ENCODE measurements at places on chromosomes 12 and 14.

GRCh38 chr14:100470523-100470897, 116.7 kb downstream of the BEGAIN start:
- no peaks in the 10 kb centered on the region for H3K36me3 ChIP-seq
- no peaks in the 10 kb centered on the region for H3K4me1 ChIP-seq
- no peaks in the 10 kb centered on the region for H3K27me3 ChIP-seq
- no peak overlapping the region for H3K4me3 ChIP-seq

- H3K4me1 ChIP-seq: no peaks in the 10 kb centered on the region
- no peaks in the 10 kb centered on the region for H3K27me3 ChIP-seq
- H3K36me3 ChIP-seq: no peaks in the 10 kb centered on the region
- H3K27ac ChIP-seq: no peak overlapping the region
- DNase-seq: no peak
These were observed 84.3 kb downstream of the DYRK2 start for GRCh38 chr12:67732857-67733256.

DNA sequence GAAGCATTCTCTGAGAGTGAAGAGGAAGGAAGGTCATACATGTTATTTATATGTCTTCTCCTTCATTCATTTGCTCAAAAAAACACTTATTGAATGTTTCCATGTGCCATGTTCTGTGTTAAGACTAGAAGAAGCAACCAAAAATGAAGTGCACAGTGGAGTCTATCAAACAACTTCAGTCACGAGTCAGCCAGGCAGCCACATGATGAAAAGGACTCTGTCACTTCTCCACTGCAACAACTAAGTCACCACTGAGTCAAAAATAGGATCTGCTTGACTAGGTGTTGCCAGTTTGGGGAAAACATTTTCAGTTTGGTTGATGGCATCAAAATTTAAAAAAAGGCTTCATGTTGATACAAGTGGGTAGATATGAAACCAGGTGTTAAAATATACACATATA, 142.5 kb downstream of the PDE3A start:
- H3K4me3 ChIP-seq: no peak overlapping the region
- no peaks in the 10 kb centered on the region for H3K36me3 ChIP-seq
- no peaks in the 10 kb centered on the region for H3K27me3 ChIP-seq
- DNase-seq: no peak

GRCh38 chr14:50407111-50407812, 10.6 kb upstream of the CDKL1 start:
- no peaks in the 10 kb centered on the region for H3K36me3 ChIP-seq
- no peaks in the 10 kb centered on the region for H3K27me3 ChIP-seq
- H3K27ac ChIP-seq: no peak overlapping the region
- no peak for DNase-seq
- no peaks in the 10 kb centered on the region for H3K4me1 ChIP-seq

- H3K4me3 ChIP-seq: peak overlapping the region; percentile 66
- H3K4me1 ChIP-seq: peaks cover 18% of the 10 kb centered on the region
- DNase-seq: no peak
- no peaks in the 10 kb centered on the region for H3K36me3 ChIP-seq
These were observed 5.5 kb downstream of the LRCOL1 start for GRCh38 chr12:132604668-132605441.

DNA sequence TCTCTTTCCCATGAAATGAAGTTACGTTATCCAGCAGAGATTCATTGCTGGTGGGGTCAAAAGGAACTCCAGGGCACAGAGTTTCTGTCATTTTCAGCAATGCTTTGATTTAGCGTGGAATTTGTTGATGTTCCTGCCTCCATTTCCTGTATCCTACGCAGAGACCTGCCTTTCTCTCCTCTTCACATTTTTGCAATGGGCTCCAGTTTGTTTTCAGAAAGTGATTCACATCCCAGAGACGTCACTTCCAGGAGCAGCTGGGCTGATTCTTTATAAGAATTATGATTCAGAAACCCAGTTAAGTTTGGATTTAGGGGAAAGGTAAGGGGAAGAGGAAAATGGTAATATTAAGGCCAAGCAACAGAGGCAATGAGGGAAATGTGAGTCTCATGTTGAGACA, 11.6 kb downstream of the RNASE10 start:
- H3K4me1 ChIP-seq: no peaks in the 10 kb centered on the region
- DNase-seq: no peak
- H3K27ac ChIP-seq: no peak overlapping the region
- H3K36me3 ChIP-seq: no peaks in the 10 kb centered on the region
- no peak overlapping the region for H3K4me3 ChIP-seq

- no peaks in the 10 kb centered on the region for H3K27me3 ChIP-seq
- DNase-seq: no peak
- H3K4me3 ChIP-seq: peak overlapping the region; percentile 97
- peaks cover 4% of the 10 kb centered on the region for H3K36me3 ChIP-seq
- peaks cover 7% of the 10 kb centered on the region for H3K4me1 ChIP-seq
These were observed 615 bp upstream of the ASB8 start for GRCh38 chr12:48157889-48158370.

DNA sequence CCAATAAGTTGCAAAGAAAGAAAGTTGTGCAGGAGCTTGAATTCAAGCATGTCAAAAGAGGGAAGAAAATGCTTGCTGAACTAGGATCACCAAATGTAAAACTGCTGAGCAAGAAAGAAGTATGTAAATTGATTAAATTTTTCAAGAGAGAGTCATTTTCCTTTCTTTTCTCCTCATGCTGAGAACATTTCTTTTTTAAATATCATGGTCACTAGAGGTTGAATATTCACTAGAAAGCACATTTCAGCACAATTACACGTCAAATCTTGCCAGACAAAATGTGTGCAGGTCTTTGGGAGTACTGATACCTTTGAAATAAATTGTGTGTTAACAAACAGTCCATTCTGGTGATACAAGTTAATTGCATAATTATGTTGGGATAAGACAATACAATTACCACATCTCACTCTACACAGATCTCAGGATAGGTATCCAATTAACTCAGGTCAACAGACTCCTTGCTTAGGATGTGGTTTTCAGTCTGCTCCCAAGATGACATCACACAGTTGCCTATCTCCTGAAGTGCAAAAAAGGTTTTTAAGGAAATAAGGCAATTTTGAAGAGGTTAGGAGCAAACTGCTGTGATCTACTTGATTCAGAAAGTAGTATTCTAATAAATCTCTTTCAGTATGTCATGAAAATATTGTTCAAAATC, 862.2 kb downstream of the RPS29 start:
- H3K4me3 ChIP-seq: no peak overlapping the region
- no peaks in the 10 kb centered on the region for H3K4me1 ChIP-seq
- no peak for DNase-seq
- H3K36me3 ChIP-seq: no peaks in the 10 kb centered on the region
- no peak overlapping the region for H3K27ac ChIP-seq

DNA sequence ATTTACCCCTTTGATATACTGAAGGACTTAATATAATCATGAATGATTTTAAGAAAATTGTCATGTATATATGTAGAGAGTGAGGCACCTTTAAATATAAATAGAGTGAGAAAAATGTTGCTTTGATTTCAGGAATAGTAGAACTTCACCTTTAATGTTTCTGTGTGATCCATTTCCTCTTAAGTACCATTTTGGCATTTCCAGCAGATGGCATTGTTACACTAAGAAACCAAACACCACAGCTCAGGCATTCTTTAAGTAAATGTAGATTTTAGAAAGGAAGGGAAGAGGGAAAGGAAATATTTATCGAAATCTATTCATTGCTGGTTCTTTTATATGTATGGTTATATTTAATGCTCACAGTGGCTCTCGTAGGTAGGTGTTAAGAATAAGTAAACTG, 556.7 kb upstream of the FBXO33 start:
- no peak overlapping the region for H3K4me3 ChIP-seq
- H3K4me1 ChIP-seq: no peaks in the 10 kb centered on the region
- no peak overlapping the region for H3K27ac ChIP-seq
- no peaks in the 10 kb centered on the region for H3K27me3 ChIP-seq

GRCh38 chr12:132432721-132433577, 57.0 kb upstream of the FBRSL1 start:
- H3K4me1 ChIP-seq: peaks cover 3% of the 10 kb centered on the region
- H3K27ac ChIP-seq: no peak overlapping the region

- H3K36me3 ChIP-seq: no peaks in the 10 kb centered on the region
- no peak overlapping the region for H3K27ac ChIP-seq
- no peak overlapping the region for H3K4me3 ChIP-seq
- H3K4me1 ChIP-seq: no peaks in the 10 kb centered on the region
- no peaks in the 10 kb centered on the region for H3K27me3 ChIP-seq
- DNase-seq: no peak
These were observed 54.6 kb upstream of the STON2 start for GRCh38 chr14:81454572-81455218.

DNA sequence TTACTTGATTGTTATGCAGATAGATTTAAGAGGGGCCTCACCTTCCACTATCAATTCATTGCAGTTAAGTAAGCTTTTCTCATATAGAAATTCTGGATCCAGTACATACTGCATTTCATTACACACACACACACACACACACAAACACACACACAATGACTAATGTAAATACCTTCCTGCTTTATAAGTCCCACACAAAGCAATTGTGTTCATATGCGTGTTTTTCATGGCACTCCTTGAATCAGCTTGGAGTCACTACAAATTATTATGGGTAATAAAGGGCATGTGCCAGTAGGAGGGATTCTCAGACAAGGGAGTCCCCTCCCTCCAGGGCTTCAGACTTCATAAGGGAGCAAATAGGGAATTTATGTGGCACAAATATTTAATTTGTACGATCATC, 4.5 kb downstream of the MIPOL1 start:
- DNase-seq: no peak
- H3K36me3 ChIP-seq: no peaks in the 10 kb centered on the region
- peaks cover 4% of the 10 kb centered on the region for H3K4me1 ChIP-seq
- no peak overlapping the region for H3K4me3 ChIP-seq
- no peak overlapping the region for H3K27ac ChIP-seq

- H3K27me3 ChIP-seq: peaks cover 7% of the 10 kb centered on the region
- H3K27ac ChIP-seq: no peak overlapping the region
- no peaks in the 10 kb centered on the region for H3K36me3 ChIP-seq
- H3K4me3 ChIP-seq: peak overlapping the region; percentile 85
- no peak for DNase-seq
- peaks cover 9% of the 10 kb centered on the region for H3K4me1 ChIP-seq
These were observed 8.4 kb upstream of the SIX1 start for GRCh38 chr14:60657456-60658210.

- peak overlapping the region; percentile 80 for H3K27ac ChIP-seq
- H3K4me3 ChIP-seq: no peak overlapping the region
- no peak for DNase-seq
- no peaks in the 10 kb centered on the region for H3K36me3 ChIP-seq
- H3K27me3 ChIP-seq: no peaks in the 10 kb centered on the region
These were observed 171.5 kb downstream of the ASCL1 start for GRCh38 chr12:103128862-103129501.

DNA sequence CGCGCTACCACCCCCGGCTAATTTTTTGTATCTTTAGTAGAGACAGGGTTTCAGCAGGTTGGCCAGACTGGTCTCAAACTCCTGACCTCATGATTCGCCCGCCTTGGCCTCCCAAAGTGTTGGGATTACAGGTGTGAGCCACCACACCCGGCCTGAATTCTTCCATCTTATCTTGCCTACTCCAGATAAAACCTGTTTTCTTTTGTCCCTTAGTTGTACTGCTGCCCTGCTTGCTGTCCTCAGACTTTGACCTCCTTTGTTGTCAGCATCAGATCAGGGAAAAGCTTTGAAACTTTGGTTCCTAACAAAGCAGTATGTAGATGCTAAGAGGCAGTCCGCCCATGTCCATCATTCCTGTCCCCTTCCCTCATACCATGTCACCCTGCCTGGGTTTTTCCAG, 15.9 kb downstream of the COPZ1 start:
- H3K4me3 ChIP-seq: no peak overlapping the region
- no peak for DNase-seq
- peaks cover 46% of the 10 kb centered on the region for H3K36me3 ChIP-seq
- no peak overlapping the region for H3K27ac ChIP-seq
- H3K4me1 ChIP-seq: peaks cover 24% of the 10 kb centered on the region
- no peaks in the 10 kb centered on the region for H3K27me3 ChIP-seq

DNA sequence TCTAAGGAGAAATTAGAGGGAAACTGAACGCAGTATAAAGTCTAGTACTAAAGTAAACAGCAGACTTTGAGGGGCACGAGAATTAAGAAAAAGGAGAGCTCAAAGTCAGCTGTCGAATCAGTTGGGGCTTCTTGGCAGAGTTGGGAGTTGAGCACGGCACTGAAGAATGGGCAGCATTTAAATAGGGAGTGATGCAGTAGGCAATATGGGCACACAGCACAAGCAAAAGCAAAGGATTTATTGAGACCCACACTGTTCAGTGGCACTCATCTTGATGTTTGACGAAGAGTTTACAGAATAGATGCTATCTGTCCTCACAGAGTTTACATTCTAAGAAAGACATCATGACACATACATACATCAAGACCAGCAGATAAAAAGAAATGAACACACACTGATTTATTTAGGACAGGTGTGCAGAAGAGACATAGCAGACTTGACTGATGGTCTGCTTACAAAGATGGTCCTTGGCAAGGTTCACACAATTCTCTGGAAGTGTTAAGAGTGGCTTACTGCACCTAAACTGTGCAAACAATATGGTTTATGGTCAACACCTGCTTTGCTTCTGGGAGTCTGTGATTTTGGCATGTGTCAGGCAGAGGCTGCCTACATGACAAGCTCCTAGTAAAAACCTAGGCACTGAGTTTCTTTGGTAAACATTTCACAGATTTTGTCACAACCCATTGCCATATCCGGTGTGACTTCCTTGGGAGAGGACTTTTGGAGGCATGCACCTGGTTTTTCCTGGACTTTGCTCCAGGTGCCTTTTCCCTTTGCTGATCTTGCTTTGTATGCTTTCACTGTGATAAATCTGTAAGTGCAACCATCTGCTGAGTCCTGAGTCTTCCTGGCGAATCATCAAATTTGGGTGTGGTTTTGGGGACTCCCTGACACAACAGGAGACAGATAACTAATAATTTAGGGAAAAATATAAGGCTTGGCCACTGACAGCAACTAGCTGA, 26.3 kb downstream of the ALKBH1 start:
- no peak overlapping the region for H3K4me3 ChIP-seq
- no peak overlapping the region for H3K27ac ChIP-seq
- no peaks in the 10 kb centered on the region for H3K4me1 ChIP-seq
- no peak for DNase-seq
- no peaks in the 10 kb centered on the region for H3K27me3 ChIP-seq
- peaks cover 7% of the 10 kb centered on the region for H3K36me3 ChIP-seq

DNA sequence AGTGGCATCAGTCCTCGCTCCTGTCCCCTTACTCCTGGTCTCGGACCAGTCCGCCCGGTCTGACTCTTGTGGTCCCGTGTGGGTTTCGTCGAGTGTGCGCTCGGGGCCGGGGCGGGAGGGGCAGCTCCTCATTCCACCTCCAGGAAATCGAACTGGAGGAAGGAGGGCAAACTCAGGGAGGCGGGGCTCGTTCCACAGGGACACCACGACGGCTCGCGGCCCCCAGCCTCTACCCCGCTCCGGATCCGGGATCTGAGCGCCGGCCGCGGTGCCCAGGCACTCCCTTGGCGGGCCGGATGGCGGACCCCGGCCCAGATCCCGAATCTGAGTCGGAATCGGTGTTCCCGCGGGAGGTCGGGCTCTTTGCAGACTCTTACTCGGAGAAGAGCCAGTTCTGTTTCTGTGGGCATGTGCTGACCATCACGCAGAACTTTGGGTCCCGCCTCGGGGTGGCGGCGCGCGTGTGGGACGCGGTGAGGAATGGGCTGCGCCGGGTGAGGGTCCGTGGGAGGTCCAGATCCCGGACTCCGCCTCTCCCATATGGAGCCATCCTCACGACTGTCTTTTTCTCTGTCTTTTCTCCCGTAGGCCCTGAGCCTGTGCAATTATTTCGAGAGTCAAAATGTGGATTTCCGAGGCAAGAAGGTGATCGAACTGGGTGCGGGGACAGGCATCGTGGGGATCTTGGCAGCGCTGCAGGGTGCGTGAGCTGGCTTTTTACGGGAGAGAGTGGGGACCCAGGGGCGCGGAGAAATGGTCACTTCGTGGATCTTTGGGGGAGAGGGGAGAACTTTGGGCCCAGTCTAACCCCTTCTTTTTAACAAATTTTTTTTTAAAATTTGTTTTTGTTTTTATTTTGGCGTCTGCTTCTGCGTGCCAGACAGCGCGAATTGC, at the start of gene EEF1AKMT3:
Gene EEF1AKMT3, plus strand, starts transcription at position 186 of the 894 bp plus-strand sequence. Its CDS starts 111 bp downstream, at position 297.
- DNase-seq: no peak
- peak within 1 kb of the TSS; percentile 77 for H3K27ac ChIP-seq
- peaks cover 11% of the 10 kb centered on the region for H3K36me3 ChIP-seq

Data from liver (tissue), 10 donors.